ENCODE measurements at places on chromosomes 16 and 17.

- DNase-seq, result peak; percentile 81
Measured at GRCh38 chr16:55495616-55496289, 13.1 kb upstream of the LPCAT2 start.

- DNase-seq, result no peak
Measured at GRCh38 chr17:39192901-39193300, 4.6 kb downstream of the CACNB1 start.

DNA sequence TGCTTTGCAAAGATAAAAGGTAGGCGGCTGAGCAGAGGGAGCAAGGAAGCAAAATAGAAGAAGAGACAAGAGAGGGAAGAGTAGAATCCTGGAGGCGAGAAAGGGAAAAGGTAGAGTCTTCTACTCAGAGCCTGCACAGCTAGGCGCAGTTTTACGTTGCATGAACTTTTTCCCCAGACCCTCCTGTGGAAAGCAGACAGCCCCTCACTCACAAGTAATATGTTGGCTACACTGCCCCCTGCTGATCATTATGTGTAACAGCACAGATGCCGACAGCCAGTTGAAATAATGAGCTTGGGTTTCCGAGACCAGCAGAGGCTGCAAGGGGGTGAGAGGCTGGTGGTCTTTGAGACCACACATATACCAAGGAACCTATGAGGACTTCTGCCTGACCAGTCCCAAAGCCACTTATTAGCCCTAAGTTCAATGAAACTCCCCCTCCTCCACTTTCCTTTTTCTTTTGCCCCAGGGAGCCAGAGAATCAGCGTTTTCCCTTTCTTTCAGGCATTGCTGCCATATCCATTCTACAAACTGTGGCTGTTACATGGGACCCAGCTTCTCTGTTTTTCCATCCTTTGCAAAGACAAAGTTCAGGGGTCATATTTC lies 22.5 kb upstream of the CMTR2 start:
- peak; percentile 4 for DNase-seq

DNA sequence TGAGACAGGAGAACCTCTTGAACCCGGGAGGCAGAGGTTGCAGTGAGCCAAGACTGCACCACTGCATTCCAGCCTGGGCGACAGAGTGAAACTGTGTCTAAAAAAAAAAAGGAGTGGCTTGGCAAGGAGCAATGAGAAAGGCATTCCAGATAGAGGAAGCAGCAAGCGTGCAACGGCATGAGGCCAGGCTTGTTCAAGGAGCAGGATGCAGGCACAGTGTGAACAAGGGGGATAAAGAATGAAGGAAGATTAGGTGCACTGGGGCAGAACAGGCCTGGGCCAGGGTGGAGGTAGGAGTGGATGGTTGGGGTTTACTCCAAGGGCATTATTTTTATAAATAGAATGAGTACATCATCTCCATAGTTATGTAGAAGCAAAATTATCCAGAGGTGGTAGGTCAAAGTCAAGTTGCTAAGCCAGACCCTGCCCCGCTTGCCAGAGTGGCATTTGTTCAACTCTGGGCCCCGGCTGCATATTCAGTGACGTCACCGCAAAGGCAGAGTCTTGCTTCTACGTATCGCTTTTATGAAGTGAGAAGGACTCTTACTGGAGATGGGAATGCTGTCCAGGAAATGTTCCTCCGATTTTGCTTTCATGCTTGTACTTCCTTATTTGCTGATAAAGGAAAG lies 100.2 kb downstream of the KATNIP start:
- peak; percentile 10 for DNase-seq

- DNase-seq, result no peak
Measured at GRCh38 chr17:69769050-69769449, 306.0 kb upstream of the KCNJ16 start.

DNA sequence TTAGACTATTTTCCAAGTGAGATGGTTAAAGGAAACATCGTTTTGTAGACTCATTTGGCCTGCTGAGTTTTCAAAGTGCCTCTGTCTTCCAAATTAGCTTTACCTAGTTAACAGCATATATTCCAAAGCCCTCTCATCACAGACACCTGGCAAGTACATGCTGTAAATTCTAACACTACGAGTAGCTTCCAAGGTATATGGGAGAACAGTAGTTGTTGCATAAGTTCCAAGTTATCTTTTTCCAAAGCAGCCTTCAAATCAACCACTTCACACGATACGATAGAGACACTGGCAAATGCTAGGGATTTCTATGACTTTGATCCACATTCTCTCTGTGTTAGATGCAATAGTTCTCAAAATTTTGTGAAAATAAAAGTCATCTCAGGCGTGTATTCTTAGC lies 299.3 kb downstream of the CNTNAP4 start:
- no peak for DNase-seq

DNA sequence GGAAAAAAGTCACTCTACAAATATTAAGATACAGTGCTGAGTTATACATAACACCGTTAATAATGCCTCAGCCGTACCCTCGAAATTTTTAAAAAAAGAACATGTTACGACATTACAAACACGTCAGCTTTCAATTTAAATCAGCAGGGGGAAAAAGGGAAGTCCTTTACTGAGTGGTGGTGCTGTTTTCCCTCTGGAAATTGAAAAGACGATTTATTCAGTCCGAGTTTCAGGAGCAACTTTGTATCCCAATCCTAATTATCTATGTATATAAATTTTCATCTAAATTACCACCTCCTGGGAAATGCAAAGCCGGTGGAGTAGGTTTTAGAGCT lies 1.3 kb downstream of the NETO2 start:
- peak; percentile 71 for DNase-seq

GRCh38 chr16:7380911-7381310 lies 48.3 kb downstream of the RBFOX1 start:
- DNase-seq, result no peak

GRCh38 chr16:70465999-70466804 lies 11.8 kb downstream of the FCSK start:
- DNase-seq, result no peak

DNA sequence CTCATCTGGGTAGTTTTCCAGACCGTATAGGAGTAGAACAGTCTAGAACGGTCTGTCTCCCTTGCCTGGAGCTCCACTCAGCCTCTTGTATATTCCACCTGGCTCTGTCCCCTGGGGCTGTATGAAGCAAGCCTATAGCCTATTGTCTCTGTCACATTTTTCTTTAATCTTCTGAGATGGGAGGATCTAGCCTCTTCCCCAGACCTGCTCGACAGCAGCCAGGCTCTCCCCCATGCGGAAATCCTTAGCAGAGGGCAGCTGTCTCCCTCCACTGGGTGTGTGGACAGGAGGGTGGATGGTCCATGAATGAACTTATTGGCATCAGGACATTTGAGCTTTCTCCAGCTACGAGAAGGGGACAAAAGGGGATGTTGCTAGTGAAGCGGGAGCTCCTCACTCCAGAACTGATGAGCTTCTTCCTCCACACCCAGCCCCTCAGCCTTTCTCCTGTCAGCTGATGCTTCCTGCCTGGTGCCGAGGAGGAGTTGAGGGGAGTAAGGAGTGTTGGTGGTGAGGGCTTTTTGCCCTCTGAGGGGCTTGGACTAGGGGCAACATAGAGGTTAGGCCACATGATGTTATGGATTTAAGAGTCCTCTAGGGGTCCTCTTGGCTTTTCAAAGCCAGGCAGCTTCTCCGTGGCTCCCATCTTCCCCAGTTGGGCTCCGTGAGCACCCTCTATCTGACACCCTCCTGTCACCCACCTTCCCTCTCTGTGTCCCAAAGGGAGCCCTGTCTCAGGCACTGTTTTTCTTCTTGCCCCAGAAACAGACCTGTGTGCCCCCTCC lies 28.0 kb downstream of the ARHGAP23 start:
- DNase-seq, result no peak

DNA sequence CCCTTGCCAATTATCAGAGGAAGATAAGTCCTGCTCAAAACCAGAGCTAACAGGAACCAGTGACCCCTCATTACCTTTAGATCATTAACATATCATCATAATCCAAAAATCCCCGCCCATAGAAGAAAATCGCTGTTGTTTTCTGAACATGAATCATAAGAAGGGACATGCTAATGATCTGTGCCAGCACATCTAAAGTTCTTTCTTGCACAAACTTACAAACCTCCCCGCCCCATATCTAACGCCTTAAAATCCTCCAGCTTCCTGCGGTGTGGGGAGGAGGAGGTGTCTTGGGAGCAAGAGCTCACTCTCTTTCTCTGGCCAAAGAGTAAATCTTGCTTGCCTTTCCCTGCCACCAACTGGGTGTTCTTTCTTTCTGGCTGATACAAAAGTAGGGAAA lies 78.3 kb downstream of the IRX3 start:
- DNase-seq, result peak; percentile 5

All from iris pigment epithelial cell (primary cell).